Thoracic aorta (tissue), 2 donors: ENCODE measurements at places on chromosomes 16 and 17.

DNA sequence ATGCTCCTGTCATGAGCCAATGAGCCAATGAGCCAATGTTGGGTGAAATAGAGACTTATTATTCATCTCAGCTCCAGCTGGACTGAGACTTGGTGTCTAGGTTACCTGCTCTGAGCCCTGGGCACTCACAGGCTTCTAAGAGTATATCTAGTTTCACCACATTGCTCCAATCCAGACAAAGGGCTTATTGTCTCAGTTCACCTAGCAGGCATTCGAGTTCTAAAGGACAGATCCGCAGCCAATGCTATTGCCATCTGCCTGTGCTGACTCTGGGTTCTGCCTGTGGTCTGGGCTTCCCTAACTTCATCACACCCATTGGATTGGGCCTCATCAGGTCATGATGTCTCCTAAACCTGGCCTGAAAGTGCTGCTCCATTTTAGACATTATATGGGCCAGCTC, 66.1 kb upstream of the HS3ST4 start:
- DNase-seq = no peak

DNA sequence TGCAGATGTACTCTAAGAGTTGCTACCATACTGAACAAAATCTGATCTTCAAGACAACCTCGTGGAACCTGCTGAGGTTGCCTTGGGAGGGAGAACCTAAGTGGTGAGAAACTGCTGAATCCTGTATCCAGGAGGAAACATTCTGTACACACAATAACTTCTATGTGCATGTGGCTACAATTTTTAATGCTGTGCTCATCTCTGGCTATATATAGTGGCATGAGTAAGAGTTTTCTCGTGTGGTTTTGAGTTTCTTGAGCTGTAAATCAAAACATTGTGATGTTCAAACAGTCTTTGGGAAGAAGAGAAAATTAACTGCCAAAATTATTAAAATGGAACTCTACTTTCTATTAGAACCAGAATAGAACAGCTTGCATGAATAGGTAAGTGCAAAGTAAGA, 206.8 kb downstream of the CA10 start:
- DNase-seq = no peak

- no peak for DNase-seq
Observed at GRCh38 chr17:72706396-72706981, 386.0 kb downstream of the SLC39A11 start.

DNA sequence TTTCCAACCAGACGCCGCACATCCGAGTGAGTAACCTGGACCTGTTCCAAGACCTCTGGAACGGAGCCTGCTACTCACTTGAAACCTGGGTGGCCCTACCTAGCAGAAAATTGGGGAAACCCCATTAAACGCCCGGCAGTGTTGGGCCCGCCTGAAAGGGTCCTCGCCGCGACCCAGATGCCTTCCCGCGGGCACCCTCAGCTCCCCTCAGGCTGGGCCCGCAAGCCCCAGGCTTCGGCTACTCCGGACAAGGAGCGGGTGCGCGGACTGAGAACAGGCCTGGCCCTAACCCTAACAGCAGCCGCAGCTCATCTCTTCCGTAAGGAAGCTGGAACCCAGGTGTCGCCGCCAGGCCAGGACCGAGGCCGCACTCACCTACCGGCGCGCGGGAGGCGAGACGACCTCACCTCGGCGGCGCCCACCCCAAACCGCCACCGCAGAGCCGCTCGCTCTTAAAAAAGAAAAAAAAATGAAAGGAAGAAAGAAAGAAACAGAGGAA, 344 bp downstream of the PSME3IP1 start:
- peak; percentile 33 for DNase-seq

GRCh38 chr17:73625006-73625405, 19.2 kb downstream of the SDK2 start:
- no peak for DNase-seq

DNA sequence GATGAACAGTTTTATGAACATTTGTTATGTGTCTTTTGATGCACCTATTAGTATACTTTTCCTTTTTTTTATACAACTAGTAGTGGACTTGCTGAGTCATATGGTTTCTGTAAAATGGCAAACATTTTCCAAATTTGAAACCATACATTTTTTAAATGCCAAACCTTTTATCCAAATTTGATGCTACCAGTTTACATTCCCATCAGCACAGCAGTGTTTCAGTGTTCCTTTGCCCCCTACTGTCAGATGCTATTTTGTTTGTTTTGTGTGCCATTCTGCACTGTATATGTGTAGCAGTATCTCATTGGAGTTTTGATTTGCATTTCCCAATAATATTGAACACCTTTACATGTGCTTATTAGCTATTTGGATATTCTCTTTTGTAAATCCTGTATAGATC, 219.4 kb downstream of the TANC2 start:
- no peak for DNase-seq

GRCh38 chr17:43085474-43085873, 39.7 kb downstream of the BRCA1 start:
- DNase-seq = no peak
